Activated T-cell treated with anti-CD3 and anti-CD28 coated beads, Interleukin-2, amount 50 U/mL, for 48 hours (primary cell): ENCODE measurements at places on chromosomes 3 and 15.

- no peak for DNase-seq
Measured at GRCh38 chr3:123080864-123081562, 14.2 kb downstream of the PDIA5 start.

- DNase-seq: no peak
Measured at GRCh38 chr3:174986685-174987084, 127.6 kb downstream of the NAALADL2 start.

DNA sequence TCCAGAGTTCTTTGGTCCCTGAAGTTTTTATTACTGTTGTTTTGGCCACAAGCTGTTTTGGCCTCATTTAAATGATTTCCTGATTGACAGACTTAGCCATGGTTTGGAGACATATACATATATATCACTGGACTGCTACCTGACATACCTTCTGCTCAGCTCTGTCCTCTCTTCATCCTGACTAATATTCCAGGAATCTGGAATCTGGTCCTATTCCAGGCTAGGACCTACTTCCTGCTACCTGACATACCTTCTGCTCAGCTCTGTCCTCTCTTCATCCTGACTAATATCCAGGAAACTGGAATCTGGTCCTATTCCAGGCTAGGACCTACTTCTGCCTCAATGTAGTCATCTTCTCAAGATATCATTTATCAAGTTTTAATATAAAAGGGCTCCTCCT, 724.4 kb upstream of the ROBO1 start:
- DNase-seq: no peak

- no peak for DNase-seq
Measured at GRCh38 chr15:86677278-86677677, 597.6 kb downstream of the AGBL1 start.

DNA sequence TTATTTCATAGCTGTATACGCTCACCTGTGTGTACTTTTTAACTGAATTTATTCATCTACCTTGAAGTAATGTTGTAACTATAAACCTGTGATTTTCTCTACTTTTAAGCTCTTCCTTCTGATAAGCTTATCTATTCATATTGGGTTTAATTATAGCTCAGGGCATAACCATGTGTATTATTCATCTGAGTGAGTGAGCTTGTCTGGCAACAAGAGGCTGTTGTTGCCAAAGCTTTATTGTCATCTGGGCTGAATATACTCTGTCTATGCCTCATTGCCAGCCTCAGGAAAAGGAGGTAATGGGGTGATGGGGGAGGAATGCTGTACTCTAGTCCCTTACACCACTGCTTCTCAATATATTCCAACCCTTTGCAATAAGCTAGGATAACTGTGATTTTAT, 292.4 kb downstream of the UBE2E2 start:
- DNase-seq: no peak

DNA sequence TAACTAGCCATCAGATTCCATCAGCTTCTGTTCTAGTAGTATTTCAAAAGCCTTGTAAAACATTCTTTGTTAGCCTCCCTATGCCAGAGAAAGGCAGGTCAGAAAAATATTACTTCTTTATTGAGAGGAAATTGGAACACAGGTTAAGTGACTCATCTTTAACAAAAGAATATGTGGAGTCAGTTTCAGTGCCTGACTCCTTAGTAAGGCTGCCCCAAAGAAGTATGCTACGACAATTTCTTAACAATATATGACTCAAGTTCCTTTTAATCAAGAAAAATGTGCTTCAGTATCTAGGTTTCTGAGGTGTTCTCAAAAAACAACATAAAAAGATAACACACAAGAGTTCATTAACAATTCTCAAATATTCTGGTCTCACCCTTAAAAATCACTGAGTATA, 139.2 kb downstream of the VPS13C start:
- no peak for DNase-seq

DNA sequence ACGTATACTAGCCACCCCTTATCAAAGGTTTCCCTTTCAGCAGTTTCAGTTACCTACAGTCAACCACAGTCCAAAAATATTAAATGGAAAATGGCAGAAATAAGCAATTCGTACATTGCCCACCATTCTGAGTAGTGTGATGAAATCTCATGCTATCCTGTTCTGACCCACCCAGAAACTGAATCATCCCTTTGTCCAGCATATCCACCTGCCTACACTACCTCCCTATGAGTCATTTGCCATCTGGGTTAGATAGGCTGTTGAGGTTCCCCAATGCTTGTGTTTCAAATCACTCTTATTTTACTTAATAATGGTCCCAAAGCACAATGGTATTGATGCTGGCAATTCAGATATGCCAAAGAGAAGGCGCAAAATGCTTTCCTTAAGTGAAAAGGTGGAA, 15.3 kb upstream of the PHC3 start:
- no peak for DNase-seq

DNA sequence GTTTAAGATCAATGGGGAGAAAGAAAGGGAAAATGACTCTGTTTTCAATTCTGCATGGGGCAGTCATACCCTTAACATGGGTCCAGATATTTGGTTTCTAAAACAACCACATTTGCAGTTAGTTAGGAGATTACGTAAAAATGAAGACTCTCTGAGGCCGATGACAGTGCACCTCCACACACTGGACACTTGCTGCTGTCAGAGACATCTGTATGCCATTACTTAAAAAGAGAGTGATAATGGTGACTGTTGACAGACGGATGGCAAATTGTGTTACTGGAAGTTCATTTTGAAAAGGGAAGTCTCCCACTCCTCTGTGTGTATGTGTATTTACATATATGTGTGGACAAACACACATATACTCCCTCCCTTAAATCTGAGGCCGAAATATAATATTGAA, 304.5 kb upstream of the SEMA6D start:
- DNase-seq: no peak
